ENCODE measurements at places on chromosomes 3 and 15.

DNA sequence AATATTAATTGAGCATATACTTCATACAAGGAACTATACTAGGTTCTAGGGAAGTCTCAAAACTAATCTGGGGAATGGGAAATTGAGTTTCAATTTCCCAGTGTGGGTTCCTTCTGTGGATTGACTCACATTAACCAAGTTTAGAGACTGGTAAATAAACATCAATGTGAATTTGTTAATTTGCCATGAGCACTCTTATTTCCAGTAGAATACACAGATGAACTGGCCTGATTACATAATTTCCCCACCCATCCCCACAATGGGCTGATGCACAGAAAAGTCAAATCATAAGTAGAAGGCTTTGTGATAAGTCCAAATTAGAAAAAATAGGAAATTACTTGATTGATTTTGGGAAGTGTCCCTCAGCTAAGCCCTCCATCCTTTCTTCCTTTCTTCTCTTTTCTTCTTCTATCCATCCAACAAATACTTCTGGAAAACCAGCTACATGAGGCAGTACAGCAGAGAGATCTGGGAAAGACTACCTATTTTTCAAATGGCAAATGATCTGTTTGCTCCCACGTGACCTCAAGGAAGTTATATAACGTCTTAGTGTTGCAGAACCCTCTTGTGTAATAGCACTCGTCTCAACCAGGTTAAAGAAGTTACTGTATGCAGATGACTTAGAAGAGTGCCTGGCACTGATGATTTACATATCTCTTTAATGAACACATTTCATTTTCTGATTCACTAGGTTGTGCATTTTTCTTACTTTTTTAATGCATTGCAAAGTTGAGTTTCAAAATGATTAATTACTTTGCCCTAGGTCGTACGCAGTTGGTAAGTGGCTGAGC is 312.3 kb downstream of the SV2B start:
- no peak for DNase-seq

GRCh38 chr3:54087581-54088410 is 34.6 kb upstream of the CACNA2D3 start:
- no peak for DNase-seq

- no peak for DNase-seq
Observed at GRCh38 chr3:106518516-106518915, 649.7 kb upstream of the CBLB start.

DNA sequence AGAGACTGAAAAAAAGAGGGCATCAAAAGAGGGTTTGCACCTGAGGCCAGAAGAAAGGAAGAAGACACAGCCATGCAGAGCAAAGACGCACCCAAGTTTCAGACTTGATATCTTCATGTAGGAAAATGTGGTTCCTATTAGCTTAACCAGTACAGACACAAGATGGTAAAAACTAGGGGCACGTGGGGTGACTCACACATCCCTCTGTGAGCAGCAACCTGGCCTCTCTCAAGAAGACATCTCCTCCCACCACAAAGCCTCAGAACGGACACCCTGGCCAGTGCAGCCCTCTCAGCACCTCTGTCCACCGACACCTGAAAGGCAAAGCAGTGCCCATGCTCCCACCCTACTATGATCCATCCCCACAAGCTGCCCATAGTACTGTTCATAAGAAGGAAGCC is 33.3 kb downstream of the GLB1 start:
- DNase-seq, result no peak

GRCh38 chr3:112489674-112490479 is 9.4 kb downstream of the BTLA start:
- DNase-seq, result no peak

DNA sequence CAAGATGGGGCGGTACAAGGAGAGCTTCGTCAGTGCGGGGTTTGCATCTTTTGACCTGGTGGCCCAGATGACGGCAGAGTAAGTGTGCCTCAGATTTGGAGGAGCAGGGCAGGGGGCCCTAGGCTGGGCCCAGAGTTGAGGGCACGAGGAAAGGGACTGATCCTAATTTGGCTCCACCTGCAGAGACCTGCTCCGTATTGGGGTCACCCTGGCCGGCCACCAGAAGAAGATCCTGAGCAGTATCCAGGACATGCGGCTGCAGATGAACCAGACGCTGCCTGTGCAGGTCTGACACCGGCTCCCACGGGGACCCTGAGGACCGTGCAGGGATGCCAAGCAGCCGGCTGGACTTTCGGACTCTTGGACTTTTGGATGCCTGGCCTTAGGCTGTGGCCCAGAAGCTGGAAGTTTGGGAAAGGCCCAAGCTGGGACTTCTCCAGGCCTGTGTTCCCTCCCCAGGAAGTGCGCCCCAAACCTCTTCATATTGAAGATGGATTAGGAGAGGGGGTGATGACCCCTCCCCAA is 19.8 kb downstream of the EPHB3 start:
- no peak for DNase-seq

- DNase-seq, result no peak
Observed at GRCh38 chr3:24730173-24730572, 235.5 kb upstream of the THRB start.

DNA sequence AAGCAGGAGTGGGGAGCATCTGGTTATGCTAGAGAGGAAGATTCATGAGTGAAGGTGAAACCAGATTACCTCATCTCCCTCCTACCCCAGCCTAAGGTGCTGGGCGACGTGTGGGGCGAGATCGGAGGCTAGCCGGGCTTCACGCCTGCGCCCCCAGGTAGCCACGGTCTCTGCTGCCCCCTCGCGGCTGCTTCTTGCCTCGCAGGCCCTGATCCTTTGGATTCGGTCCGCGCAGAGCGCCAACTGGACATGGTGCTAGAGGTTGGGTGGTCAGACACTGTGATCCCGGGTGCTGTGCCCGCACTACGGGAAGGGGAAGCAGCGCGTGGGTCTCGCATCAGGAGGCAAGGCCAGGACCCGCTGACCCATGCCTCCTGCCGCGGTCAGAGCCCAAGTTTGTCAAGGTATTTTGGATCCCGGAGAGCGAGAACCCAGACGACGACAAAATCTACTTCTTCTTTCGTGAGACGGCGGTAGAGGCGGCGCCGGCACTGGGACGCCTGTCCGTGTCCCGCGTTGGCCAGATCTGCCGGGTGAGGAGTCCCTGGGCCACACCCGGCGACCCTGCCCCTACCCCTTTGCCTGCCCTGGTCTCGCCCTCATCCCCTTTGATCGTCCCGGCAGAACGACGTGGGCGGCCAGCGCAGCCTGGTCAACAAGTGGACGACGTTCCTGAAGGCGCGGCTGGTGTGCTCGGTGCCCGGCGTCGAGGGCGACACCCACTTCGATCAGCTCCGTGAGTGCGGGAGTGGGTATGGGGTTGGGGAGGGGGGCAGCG is 4.2 kb downstream of the SEMA3B start:
- peak; percentile 61 for DNase-seq

DNA sequence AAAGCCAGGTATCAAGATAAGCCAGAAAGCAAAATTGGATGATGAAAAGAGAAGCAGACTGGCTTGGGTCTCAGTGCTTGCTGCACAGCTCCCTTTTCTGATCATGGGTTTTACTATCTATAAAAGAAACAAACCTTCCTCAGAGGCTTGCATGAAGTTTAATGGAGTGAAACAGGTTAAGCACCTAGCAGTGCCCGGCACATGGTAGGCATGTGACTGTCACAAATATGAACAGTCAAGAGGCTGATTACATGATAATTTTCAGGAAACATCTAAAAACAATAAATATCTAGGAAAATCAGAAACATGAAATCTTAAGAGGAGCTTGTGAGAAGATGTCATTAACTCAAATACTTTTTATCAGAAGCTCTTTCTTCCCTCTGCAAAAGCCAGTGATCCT is 519.2 kb downstream of the EPHB1 start:
- DNase-seq, result no peak

GRCh38 chr15:90082140-90082715 is 20.0 kb downstream of the IDH2 start:
- DNase-seq, result no peak

GRCh38 chr3:187565701-187566100 is 104.5 kb downstream of the SST start:
- DNase-seq, result no peak

- DNase-seq, result no peak
Observed at GRCh38 chr15:63323798-63324563, 46.6 kb downstream of the APH1B start.

DNA sequence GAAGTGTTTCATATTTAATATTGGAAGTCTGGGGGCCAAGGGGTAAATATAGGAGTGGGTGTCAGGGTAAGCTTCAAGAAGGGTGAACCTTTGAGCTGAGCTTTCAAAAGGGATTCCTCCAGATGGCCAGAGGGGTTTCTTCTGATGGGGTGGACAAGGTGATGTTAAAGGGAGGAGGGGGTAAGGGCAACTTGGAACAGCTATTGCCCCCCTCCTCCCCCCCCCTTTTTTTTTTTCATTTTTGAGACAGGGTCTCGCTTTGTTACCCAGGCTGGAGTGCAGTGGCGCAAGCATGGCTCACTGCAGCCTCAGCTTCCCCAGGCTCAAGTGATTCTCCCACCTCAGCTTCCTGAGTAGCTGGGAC is 2.1 kb upstream of the TTLL3 start:
- no peak for DNase-seq

DNA sequence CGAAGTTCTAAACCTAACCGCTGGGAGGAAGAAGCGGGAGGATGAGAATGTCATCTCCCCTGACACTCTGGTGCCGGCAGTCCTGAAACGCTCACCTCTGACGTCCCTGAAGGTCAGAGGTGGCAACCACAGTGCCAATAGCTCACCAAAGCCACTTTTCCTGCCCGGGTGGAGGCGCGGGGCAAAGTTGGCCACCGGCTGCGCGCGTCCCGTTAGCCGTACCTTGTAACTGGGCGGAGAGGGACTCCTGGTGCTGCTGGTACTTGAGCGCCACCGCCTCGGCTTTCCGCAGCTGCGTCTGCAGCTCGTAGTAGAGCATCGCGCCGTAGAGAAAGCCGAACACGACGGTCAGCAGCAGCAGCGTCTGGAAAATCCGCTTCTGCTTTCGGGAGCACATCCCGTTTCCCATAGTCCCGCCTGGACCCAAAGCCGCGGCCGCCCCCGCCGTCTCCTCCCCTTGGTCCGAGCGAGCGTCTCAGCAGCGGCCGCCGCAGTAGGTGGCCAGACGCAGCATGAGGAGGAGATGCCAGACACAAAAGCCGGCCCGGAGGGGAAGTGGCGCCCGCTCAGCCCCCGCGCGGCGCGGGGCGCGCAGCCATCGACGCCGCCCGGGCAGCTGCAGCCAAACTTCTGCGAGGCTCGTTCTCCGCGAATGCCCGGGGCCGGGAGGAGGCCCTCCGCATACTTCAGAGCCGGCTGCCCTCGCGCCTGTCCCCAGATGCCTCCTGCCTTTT is 680 bp downstream of the GOLIM4 start:
- no peak for DNase-seq

DNA sequence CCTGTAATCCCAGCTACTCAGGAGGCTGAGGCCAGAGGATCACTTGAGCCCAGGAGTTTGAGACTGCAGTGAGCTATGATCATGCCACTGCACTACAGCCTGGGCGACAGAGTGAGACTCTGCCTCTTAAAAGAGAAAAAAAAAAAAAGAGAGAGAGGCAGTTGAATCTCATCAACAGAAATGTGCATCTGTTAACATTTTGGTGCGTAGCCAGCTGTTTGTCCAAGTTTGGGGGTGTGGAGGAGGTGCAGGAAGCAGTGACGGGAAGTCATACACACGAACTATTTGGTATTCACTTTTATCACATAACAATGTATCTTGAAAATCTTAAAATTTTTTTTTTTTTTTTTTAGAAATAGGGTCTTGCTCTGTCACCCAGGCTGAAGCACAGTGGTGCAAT is 18.2 kb upstream of the CEMIP start:
- DNase-seq, result no peak

GRCh38 chr15:25465835-25466234 is 27.0 kb upstream of the UBE3A start:
- no peak for DNase-seq

DNA sequence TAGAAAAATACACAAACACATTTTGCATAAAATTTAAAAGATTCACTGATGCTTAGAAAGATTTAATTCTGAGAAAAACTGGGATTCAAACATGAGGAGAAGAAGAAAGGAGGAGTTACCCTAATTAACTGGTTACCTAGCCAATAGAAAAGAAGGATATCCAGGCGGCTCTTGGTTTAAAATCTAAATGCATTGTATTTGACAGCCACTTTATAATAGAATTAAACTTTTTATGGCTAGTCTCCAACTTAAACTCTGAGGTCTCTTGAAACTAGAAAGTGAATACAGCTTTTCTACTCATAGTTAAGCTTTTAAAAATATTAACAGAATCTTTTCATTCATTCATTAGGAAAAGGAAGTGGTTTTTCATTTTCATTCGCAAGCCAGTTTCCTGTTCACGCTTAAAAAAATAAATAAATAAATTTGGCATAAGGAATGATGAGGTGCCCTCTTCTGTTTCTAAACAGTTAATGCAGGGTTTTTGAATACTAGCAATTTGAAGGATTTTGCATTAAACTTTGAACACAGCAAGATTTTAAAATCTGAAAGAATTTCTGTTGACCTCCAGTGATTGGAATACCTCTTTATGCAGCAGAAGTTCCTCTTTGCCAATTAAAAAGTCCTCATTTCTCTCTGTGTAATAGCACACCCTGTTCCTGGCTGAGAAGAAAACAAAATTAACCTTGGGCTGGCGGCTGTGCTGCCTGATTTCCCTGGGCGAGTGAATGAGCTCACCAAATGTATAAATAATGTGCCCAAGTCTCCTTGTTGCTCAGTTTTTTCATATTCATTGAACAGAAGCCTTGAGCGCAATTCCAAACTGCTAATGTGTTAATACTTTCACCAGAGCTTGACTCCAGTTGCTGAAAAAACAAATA is 105.1 kb downstream of the ZMAT3 start:
- no peak for DNase-seq

GRCh38 chr3:162443376-162443775 is 946.8 kb downstream of the OTOL1 start:
- DNase-seq, result no peak

GRCh38 chr3:179558742-179559364 is 3.9 kb upstream of the ACTL6A start:
- DNase-seq, result no peak

GRCh38 chr3:159174715-159175692 is 373.1 kb downstream of the MFSD1 start:
- DNase-seq, result no peak

DNA sequence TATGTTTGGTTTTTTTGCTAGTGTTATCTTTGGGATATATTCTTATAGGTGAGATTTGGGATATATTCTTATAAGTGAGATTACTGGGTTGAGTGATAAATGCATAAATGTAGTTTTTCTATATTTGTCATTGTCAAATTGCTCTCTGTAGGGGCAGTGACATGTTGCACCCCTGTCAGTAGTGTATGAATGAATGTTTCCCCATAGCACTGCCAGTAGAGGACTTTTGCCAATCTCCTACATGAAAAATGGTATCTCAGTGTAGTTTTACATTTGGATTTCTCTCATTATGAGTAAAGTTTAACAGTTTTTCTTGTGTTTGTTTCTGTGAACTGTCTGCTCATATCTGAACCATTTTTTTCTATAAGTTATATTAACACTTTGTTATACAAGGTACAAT is 13.6 kb downstream of the U2SURP start:
- no peak for DNase-seq

- DNase-seq, result no peak
Observed at GRCh38 chr15:42066764-42067415, 27.5 kb downstream of the PLA2G4D start.

GRCh38 chr3:114962189-114962588 is 184.9 kb downstream of the ZBTB20 start:
- DNase-seq, result no peak

- DNase-seq, result no peak
Observed at GRCh38 chr15:80951941-80952340, 37.7 kb downstream of the MESD start.
